ENCODE measurements at places on chromosomes 7 and 10.

DNA sequence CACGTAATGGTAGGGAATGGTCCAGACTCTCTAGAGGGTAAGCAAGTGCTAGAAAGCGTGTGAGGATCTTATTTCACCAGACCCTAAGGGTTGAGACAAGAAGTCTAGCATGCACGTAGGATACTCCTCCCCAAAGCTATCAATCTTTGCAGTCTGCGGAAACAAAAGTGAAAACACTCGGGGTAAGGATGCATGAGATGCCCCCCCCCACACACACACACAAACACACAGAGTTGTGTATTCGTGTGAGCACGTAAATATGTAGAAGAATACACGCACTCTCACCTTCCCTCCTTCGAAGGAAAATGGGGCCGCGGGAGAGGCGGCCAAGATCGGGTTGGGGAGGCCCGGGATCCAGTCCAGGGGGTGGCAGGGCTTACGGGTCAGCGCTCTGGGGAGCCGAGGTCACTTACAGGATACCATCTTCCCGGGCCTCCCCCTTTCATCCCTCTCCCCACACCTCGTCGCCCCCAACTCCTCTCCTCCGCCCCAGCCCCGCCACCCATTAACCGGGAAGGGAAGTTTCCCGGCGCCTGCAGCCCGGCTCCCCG lies 455 bp downstream of the CUL2 start:
- DNase-seq, result no peak

- no peak for DNase-seq
Observed at GRCh38 chr10:30755441-30755953, 125.9 kb upstream of the LYZL2 start.

DNA sequence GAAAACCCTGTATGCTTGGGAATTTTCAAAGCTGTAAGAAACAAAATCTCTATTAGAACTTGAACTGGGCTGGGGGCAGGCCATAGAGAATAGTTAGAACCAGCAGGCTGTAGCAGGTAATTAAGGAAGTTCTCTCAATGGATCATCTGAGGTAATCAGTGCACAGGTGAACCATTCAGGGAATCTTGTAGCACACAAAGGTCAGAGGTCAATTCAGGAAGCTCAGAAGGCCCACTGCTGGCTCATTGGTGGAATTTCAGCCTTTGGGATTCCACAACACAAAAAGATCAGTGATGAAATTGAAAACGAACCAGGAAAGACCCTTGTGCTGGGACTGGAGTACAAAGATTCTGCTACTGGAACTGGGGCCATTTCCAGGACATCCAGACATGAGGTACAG lies 82.0 kb downstream of the TMEM168 start:
- no peak for DNase-seq

DNA sequence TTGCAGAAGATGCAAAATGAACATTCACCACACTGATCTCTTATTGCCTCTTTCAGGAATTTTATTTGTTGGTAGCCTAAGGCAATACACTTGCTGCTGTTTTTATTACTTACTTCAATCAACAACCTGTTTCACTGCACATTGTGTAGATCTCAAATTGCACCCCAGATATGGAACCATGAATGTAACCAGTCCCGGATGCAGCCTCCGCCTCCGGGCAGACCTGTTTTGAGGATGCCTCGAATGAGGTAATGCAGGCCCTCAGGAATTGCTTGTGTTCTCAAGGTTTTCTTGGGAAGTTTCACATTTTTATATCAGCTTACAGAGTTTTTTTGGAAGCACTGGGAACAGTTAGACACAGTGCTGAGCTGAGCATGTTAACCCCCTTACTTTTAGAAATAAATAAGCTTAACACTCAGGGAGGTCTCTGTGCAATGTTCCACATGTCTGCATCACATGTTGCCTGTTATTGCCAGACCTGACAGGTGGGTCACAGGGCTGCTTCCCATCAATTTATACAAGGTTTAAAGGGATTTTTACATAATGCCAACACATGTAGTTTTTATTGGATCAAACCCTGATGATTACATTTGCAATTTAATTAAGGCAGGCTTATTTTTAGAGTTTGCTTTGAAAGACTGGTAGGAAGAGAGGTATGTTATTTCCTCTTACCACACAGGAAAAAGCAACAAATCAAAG lies 193.1 kb upstream of the POM121L12 start:
- no peak for DNase-seq

DNA sequence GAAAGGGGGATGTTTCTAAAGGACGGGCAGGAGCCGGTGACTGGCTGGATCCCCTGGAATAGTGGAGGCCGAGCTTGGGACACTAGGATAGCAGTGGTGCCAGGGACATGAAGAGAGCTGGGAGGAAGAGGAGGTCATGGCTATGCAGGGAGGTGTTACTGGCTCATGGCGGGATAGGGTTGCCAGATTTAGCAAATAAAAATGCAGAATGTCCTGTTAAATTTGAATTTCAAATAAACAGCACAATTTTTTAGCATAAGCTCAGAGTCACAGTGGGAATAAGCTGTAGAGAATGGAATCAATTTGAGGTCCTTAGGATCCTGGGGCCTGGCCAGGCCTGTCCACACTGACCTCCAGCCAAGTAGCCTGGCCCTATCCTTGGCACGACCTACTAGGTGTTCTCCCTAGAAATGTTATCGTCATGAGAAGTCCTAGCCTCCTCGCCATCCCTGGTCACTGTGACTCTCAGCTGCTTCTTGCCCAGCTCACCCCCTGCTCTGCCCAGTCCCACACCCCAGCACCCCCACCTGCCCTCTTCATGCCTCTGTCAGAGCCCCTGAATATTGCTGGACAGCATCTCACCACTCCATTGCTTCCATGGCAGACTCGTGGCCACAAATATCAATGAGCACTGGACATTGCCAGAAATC lies 7.6 kb upstream of the KCP start:
- no peak for DNase-seq
